ENCODE measurements at places on chromosomes 7 and 10.
A peak's percentile ranks its signal among the peaks of the same experiment; 100 is the strongest.

GRCh38 chr10:34184939-34185386 lies 630.1 kb downstream of the PARD3 start:
- no peak for DNase-seq

DNA sequence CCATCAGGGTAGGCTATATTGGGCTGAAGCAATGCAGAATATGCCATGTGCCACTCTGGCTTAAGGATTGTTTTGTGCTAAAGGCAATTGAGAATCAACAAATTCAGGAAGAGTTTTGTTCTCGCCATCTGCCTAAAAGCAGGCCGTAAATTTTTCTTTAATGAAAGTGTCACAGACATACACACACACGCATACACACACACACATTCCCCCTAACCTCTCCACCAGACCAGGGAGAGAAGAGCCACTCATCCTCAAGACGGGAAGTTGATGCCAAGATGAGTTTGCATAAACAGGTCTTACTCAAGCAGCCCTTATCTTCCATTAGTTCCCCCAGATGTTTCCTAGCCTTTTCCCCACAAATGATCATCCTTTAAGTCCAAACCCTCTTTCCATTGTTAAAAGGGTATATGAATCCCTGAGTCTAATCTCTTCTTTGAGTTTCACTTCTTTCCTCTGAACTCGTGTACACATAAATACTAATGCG lies 59.6 kb upstream of the TRIM24 start:
- no peak for DNase-seq

- no peak for DNase-seq
Observed at GRCh38 chr10:61323726-61324125, 129.5 kb downstream of the TMEM26 start.

- no peak for DNase-seq
Observed at GRCh38 chr10:125455855-125456254, 227.1 kb downstream of the TEX36 start.

DNA sequence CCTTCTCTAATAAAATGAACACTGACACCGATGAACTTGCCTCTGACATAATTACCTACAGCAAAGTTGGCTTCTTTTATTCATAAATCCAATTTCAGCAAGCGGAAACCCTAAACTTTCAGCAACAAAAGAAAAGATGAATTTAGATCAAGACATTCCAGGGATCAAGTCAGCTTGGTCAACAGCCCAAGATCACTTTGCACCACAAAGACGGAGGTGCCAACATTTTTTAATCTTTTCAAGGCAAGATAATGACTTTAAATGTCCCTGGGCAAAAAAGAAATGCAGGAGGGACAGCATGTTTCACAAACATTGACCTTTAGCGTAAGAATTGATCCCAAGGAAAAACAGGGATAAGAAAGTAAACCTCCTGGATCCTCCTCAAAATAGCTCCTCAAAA lies 636.9 kb downstream of the PARD3 start:
- DNase-seq = no peak

DNA sequence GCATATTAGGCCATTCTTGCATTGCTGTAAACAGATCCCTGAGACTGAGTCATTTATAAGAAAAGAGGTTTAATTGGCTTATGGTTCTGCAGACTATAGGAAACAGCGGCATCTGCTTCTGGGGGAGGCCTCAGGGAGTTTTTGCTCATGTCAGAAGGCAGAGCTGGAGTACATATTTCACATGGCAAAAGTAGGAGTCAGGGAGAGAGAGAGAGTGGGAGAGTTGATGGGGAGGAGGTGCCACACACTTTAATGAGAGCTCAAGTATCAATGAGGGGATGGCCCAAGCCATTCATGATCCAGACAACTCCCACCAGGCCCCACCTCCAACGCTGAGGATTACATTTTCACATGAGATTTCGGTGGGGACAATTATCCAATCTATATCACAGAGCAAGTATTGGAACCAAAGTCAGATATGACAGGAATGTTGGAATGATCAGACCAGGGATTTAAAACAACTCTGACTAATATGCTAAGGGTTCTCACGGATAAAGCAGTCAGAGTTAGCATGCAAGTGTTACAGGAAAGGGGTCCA lies 795.3 kb upstream of the CELF2 start:
- DNase-seq = peak; percentile 68

GRCh38 chr10:128062881-128063563 lies 63.2 kb downstream of the MKI67 start:
- no peak for DNase-seq

- DNase-seq = no peak
Observed at GRCh38 chr7:140069298-140069949, 6.7 kb upstream of the PARP12 start.

GRCh38 chr7:23972057-23972456 lies 262.0 kb downstream of the STK31 start:
- DNase-seq = no peak

DNA sequence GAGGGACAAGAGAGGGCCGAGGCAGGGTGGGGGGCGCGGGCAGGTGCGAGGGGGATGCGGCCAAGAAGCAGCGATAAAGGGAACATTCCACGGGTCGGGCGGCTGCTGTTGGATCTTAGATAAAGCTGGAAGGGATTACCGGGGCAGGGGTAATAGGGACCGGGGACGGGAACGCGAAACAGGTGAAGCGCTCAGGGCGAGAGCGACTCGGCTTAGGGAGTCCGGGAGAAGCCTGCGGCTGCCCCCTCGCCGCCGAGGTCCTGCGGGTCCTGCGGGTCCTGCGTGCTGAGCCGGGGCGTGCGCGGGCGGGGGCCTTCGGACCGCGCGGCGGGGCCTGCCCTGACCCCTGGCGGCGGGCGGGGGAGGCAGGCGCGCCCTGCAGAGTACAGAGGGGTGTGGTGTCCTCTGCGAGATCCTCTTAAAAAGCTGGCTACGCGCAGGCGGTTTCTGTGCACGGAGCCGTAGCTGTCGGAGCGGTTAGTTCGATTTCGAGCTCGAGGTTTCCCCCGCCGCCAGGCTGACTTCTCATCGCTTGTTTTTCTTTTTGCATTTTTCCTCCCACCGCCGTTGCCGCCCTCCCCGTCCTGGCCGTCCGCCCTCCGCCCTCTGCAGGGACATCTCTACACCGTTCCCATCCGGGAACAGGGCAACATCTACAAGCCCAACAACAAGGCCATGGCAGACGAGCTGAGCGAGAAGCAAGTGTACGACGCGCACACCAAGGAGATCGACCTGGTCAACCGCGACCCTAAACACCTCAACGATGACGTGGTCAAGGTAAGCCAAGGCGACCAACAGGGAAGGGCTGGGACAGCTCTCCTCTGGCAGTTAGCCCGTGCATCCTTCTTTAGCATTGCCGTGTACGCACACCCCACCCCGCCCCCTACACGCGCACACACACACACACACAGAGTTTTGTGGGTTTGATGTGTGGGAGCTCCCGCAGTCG lies 1.4 kb downstream of the CAV1 start:
- DNase-seq = peak; percentile 62

GRCh38 chr10:74794531-74794930 lies 31.9 kb upstream of the KAT6B start:
- no peak for DNase-seq

DNA sequence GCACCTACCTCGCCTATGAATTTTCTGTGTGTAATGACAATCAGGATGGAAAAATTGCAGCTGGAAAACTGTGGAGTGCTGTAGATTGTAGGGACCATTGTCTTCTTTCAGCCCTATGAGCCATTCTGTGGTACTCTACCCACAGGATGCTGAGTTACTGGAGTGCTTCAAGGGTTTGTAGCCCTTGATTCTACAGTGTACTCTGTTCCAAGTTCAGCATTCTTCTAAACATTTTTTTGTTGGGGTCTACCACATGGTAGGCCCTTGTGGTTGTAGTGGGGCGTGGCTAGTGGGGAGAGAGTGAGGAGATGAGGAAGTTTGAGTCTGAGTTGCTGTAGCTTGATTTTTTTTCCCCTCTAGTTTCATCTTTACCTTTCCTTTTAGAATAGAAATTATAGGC lies 33.5 kb downstream of the REEP3 start:
- DNase-seq = peak; percentile 81

DNA sequence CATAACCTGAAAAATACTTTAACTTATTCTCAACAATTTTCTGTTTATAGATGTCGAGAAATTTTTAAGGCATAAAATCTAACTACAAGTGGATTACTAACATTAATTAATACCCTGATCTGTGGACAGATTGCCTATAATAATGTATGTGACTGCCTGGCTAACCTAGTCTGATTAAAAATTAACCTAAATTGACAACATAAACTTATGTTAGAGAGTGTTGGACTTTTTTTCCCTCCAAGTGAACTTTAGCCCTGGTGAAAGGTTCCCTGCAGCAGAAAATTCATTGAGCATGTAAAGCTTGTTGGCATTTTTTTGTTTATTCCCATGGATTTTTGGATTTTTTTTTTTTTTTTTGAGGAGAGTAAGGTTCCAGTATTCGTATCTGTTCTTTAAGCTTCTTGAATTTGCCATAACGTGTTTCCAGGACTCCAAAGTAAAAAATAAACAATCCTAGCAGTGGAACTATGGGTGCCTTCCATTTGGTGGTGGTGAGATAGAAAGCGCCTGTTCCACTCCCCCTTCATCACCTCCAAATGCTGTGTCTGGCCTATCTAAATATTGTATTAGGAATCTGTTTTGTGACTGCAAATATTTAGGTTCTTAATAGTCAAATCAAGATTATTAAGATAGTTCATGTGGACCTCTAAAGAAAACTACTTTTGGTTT lies 36.1 kb downstream of the NET1 start:
- no peak for DNase-seq

DNA sequence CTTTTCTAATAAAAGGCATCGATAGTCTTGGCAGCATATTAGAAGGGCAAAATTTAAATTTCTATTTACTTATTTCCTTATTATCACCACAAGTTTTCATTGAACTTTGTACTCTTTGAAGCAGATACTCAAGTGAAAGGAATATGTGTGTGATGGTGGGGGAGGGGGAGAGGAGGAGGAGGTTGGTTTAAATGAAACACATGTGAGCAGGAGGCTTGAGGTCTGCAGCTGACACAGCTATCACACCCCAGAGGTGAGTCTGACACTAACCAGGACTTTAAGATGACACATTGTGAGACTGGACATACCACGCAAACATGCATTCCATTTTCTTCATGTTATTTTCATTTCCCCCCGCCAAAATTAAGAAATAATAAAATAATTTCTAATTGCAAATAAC lies 63.3 kb downstream of the CTTNBP2 start:
- DNase-seq = no peak

- no peak for DNase-seq
Observed at GRCh38 chr10:75033399-75034130, 77.9 kb upstream of the SAMD8 start.

DNA sequence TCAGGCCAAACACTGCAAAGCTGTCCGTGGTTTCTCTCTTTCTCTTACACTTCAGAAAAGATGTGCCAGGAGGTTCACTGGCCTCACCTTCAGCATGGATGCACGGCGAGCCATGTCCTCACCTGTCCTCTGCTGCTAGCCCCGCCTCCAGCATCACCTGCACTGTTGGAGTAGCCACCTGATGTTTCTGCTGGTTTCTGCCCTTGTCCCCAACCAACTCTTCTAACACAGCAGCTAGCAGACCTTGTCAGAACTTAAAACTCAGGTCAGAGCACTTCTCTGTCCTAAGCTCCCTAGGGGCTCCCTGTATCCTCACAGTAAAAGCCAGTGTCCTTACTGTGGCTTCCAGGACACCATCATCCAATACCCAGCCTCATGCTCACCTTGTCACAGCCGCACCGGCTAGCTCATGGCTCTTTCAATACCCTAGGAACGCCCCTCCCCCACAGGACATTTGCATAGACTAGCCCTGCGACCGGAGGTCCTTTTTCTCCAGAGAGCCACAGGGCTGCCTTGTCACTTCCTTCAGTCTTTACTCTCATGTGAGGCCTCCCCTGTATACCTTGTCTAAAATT lies 15.2 kb downstream of the PALD1 start:
- no peak for DNase-seq

GRCh38 chr10:8316284-8316683 lies 261.8 kb downstream of the GATA3 start:
- no peak for DNase-seq

DNA sequence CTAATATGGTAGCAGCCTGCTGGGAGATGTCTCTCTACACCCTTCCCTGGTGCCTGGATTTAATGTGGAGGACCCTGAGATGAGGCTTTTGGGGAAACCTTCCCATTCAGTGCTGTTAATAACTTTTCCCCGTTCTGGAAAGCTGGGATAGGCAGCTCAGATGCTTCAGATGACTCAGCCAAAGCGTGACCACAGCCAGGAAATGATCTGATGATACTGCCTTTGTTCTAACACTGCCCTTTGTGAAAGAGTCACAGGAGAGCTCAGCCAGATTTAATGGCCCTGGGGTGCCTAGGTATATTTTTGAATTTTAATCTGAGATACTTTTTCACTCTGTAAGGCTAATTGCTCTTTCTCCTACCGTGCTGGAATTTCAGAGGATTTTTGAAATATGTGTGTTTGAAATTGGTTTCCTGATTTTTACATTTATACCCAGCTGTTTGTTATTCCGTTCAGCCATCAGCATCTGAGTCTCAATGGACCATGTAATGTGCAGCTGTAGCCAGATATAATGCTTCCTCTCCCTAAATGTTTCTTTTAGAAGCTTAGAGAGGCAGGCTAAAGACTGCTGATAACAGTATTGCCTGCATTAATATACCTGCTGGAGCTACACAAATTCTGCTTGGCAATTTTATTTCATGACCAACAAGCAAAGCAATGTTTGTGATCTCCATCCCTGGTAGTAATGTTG lies 17.8 kb downstream of the CELF2 start:
- DNase-seq = peak; percentile 34

DNA sequence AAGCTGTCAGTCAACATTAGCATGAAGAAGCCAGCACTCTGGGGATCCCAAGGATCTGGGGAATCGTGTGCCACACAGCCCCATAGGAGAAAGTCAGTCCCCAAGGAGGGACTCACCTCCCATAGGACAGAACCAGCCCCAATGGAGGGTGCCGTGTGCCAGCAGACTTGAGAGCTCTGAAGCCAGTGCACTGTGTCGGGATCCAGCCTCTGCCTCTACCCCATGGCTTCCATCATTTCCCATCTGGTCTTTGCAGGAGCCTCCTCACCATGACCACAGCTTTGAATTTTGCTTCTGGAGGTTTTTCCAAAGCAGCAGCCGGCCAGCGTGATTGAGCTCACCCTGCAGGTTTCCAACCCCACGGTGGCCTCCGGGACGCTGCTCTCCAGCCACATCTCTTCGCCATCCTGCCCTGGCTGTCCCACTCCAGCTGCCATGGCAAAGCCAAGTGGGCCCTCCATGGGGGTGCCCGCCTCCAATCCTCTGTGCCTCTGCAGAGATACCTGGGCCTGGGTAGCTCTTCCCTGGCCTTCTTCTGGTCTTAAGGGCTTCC lies 171.8 kb upstream of the SHH start:
- DNase-seq = no peak

GRCh38 chr7:142412551-142413193 lies 154.8 kb upstream of the PRSS58 start:
- peak; percentile 19 for DNase-seq

- DNase-seq = no peak
Observed at GRCh38 chr7:33421429-33421828, 292.1 kb downstream of the BBS9 start.

GRCh38 chr7:128954830-128955802 lies 17.4 kb downstream of the IRF5 start:
- peak; percentile 14 for DNase-seq

DNA sequence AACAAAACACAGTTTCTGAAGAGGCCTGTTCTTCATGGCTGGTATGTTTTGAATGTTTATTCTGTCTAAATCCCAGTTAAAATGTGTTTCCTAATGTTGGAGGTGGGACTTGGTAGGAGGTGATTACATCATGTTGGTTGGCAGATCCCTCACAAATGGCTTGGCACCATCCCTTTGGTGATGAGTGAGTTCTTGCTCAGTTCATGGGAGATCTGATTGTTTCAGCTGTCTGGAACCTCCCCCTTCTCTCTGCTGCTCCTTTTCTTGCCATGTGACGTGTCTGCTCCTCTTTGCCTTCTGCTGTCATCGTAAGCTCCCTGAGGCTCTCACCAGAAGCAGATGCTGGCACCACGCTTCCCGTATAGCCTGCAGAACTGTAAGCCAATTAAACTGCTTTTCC lies 383.6 kb upstream of the TPK1 start:
- DNase-seq = no peak
